ENCODE measurements at places on chromosomes 4 and X. TPM values are rescaled to one million over a fixed set of nuclear protein-coding genes. Genes with fewer than 3 reads are reported as not detected.

The RWDD4 gene
- 8.8 TPM for total RNA-seq

The NR0B1 gene
- total RNA-seq = not detected

- DNase-seq = no peak
These were observed 180.8 kb downstream of the MAGEB17 start for GRCh38 chrX:16347968-16348670.

The BEX1 gene
- total RNA-seq = 0.18 TPM

- no peak for DNase-seq
These were observed 10.8 kb downstream of the SLC10A7 start for GRCh38 chr4:146510942-146511341.

- no peak for DNase-seq
These were observed 77.7 kb downstream of the PDK3 start for GRCh38 chrX:24542756-24543155.

The TCEAL6 gene
- not detected for total RNA-seq

The PCDH18 gene
- 108 TPM for total RNA-seq

GRCh38 chr4:112817933-112818593 lies 181.1 kb downstream of the LARP7 start:
- DNase-seq = peak; percentile 81

DNA sequence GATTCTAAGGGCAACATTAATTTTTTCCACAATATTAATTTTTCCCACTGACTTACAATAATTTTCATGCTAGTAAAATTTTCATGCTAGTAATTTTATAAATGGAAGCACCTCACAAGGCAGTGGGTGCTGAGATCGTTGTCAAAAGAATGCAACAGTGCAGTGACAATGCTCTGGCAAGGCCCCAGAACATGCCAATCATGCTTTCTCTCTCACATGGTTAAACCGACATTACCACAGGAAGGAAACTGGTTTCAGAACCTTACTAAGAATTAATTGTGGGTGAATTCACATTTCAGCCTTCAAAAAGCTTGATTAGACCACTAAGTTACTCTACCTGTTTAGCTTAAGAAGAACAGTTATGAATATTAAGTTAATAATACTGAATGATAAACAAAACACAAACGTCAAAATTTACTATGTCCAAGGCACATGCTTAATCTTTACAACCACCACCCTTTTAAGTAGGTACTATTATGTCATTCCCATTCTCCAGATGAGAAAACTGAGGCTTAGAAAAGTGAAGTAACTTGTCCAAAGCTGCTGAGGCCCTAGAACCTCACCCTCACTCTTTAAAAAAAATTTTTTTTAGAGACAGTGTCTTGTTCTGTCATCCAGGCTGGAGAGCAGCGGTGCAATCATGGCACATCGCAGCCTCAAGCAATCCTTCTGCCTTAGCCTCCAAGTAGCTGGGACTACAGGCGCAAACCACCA lies 10.0 kb upstream of the OPHN1 start:
- DNase-seq = peak; percentile 15

The TMEM255A gene
- total RNA-seq = not detected

DNA sequence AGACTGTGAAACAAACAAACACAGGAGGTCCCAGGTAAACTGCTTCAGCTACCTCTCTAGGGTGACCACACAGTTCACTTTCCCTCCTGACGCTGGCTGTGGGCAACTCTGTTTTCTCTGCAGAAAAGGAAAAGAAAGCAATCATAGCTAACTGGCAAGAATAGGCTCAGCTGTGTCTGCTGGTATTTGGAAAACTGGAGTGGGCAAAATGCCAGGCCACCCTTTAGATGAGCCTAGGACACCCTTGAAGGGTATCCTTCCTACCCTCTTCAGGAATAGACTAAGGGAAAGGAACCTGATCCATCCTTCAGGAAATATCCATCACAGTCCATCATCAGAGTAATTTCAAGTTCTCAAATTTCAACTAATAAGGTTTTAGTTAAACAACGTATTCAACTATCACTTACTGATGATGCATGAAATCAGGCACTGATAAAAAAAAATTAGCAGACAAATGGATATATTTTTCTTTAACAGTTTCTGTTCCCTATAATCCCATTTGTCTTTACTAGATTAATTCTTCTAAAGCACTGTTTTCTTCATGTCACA lies 60.9 kb downstream of the CAMK2D start:
- DNase-seq = no peak

DNA sequence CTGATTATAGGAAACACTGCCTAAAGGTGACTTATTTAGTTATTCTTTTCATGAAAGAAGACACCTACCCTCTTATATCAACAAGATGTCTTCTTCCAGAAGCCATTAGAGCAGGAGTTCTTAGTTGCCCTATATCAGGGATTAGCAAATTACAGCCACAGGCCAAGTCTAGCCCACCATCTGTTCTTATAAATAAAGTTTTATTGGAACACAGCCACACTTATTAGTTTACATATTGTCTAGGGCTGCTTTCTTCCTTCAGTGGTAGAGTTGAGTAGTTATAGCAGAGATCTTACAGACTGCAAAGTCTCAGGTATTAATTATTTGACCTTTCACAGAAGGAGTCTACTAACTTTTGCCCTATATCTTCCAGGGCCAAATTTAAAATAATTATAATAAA lies 157.2 kb upstream of the NOCT start:
- no peak for DNase-seq

The SCOC gene
- 12.9 TPM for total RNA-seq

DNA sequence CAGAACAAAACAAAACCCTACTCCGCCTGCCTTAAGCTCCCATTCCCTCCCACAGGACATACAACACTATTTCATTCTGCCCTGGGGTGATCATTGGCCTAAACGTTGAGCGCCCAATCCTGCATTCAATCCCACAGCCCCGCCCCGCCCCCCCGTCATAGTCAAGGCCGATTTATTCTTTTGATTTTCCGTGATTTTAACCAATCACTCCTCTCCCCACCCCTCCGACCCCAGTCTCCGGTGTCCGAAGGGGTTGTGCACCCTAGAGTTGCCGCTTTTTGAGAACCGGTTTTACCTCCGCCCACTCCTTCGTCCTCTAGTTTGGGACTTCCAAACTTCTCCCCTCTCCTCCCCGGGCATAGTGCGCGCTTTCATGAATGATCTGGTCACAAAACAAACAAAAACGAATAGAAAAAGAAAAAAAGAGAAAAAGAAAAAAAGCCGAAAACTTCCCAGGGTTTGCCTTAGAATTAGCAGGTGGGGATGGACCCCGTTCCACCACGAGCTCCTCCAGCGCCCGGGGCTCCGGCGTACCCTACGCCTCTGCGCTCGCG lies 446 bp upstream of the UBE2A start:
- peak; percentile 20 for DNase-seq

DNA sequence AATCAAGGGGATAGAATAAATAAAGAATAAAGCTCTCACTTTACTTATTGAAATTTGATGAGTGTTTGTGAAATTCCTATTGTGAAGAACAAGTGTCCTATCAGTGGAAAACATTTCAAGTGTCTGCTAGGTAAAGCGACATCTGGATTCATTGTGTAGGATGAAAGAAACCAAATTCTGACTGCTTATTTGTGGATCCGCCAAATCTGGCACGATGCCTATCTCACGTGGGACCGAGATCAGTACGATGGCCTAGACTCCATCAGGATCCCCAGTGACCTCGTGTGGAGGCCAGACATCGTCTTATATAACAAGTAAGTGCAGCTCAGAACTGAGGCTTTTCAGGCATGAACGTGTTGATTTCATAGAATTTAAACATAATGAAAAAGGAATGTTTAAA lies 1.9 kb downstream of the CHRNA9 start:
- no peak for DNase-seq

DNA sequence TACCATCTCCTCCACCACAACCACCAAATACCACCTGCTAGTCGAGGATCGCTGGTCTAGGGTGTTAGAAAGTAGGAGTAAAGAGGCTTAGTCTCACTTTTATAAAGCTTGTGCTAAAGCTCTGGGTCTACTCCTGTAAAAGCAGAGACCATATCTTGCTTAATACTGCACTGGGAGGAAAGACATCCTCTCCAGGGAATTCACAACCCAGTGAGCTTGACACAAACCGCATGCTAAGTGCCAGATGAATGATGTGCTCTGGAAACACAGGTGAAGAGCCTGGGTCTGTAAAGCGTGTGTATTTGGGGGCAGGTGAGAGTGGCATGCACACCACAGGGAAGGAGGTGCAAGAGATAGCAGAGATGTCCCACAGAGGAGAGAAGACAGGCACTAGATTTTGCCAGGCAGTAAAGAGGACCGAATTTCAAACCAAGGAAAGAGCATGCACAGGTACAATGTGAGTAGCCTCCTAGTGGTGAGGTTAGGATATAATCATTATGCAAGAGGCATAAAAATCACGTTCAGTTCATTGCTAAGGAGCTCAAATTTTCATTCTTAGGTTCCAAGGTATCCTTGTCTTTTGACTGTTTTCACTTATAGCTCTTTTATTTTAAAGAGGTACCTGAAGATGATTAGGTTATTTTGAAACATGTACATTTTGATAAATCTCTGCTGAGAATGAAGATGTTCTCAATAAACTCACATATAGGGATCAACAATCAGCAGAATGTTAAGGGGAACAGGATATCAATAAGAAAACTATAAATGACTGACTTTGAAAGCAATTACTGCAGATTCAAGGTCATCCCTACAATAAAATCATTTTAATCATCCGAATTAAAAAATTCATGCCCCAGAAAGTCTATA lies 20.7 kb downstream of the TAPT1 start:
- no peak for DNase-seq

GRCh38 chr4:172169871-172170270 lies 356.7 kb downstream of the GALNTL6 start:
- peak; percentile 11 for DNase-seq

DNA sequence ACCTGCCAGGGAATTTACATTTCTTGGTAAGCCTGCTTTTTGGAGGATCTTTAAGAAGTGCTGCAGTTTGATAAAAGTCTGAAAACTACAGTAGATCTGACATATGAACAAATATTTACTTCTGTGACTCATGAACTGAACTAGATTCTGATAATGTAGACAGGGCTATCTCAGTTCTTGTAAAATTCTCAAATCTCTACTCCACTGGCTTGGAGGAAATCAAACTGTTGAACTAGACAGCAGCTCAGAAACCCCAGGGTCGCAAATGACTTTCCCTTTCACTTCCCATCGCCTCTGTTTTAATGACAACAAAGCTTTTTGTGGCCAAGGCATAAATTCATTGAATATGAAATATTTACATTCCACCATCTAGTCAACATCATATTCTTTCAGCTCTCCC lies 15.4 kb upstream of the OCIAD1 start:
- DNase-seq = no peak

DNA sequence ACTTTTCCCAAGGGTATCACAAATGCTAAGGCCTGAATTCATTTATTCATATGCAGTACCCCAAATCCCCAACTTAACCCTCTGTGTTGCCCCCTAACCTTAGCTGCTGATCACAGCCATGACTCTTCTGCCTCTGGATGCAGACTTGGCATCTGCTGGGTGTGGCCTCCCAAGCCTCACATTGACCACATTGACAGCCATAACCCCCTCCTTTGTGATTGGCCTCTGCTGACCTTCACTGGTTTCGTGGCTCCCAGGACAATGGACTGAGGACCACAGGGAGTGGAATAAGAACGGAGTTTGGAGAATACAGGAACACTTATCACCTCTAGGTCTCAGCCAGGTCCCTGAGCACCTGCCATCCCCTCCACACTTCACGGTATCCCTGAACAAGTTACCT lies 123.6 kb upstream of the CPEB2 start:
- no peak for DNase-seq

The SPANXA2 gene
- not detected for total RNA-seq

- DNase-seq = no peak
These were observed 46.3 kb upstream of the HUWE1 start for GRCh38 chrX:53732797-53733196.

The RTL3 gene
- 1.1 TPM for total RNA-seq

DNA sequence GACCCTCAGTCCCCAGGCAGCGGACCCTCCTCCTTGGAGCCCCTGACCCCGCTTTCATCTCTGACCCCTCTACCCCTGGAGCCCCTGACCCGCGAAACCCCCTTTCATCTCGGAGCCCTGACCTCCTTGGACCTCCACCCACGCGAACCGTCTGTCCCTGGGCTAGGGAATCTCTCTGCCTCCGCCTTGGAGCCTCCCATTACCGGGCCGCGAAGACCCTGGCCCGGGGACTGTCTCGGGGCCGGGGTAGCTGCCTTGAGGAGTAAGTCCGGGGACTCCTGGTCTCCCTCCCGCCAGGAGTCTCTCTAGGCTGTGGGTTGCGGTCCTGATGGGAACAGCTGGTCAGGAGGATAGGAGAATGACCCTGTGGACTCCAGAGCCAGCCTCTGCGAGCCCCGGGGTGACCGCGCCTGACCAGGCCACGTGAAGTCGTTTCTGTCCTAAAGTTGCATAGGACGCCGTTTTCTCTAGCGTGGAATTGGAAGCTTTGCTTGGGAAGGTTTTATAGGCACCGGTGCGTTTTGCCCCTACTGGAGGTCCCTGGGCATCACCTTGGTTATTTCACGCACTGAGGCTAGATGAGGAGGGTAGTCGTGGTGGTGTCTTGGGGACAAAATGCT lies 824 bp downstream of the TBC1D14 start:
- DNase-seq = no peak

GRCh38 chrX:13219991-13220764 lies 99.7 kb downstream of the ATXN3L start:
- peak; percentile 62 for DNase-seq

The ADH6 gene
- total RNA-seq = not detected

The ENPEP gene
- total RNA-seq = 0.28 TPM

DNA sequence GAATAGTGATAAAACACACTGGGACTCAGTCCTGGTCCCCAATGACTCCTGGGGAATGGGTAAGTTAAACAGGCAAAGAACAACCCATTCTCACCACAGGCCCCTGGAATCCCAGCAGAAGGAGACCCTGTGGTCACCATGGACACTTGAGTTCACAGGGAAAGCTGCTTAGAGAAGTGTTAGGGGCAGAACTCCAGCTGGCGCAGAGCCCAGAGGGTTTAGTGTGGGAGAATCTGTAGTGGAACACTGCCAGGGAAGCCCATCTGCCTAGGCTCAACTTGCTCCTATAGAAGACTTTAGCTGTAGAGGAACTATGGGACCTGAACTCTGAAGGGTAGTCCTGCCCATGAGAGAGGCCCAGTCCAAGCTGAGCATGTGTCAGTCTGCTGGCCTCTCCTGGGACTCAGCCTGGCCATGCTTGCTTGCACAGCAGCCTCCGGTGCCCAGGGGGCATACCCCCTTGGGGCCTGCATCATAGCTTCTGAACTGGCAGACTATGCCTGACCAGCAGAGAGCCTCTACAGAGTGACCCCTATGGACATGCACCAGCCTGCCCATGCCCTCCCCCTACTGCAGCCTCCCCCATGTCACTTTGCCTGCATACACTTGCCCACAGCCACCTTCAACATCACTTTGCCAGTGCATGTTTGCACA lies 343.5 kb downstream of the IDS start:
- DNase-seq = no peak

- DNase-seq = no peak
These were observed 237.6 kb upstream of the HAND2 start for GRCh38 chr4:173767650-173768049.

- no peak for DNase-seq
These were observed 539.1 kb upstream of the MAGEB18 start for GRCh38 chrX:25599061-25599460.

DNA sequence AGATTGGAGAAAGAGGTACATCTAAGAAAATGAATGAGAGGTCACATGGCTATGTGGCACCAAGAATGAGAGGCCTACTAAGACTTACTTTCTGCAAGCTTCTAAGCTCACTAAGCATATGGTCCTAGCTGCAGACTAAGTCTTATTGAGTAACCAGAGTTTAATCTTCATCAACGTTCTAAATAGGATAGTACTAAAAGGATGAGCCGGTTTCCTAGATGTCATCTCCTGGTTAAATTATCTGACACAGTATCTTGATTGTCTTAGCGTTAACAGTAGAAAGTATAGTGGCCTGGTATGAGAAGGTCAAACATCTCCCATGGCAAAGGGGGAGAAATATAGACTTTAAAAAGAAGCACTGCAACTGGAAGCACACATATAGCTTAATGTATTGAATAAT lies 448.1 kb downstream of the PDGFC start:
- no peak for DNase-seq
